ENCODE measurements at places on chromosomes 16 and 17.
A peak's percentile ranks its signal among the peaks of the same experiment; 100 is the strongest.

DNA sequence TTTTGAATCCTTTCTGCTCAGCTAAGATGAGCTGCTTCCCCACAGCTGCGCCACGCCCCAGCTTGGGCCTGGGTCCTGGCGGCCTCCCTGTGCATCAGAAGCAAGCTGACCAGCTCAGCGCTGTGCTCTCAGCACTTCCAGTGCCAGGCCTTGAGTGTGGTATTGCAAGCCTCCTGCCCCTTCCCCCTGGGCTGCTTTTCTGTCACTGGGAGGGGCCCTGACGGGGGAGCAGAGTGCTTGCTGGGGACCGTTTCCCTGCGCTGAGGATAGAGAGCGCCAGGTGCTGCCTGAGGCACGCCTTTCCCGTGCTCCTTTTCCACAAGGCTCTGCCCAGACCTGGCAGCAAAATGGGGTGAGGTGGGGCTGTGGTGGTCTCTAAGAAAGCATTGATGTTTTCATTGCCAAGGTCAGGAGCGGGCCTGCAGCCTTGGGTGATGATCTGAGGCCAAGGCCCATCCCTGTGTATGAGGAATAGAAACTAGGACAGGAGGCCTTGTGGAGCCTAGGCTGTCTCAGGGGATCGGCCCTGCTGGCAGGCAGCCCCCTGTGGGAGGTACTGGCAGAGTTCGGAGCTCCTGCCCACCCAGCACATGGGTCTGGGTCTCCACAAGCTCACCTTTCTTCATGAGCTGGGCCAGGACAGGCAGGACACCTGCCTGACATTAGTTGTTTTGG is 29.7 kb downstream of the POLR3E start:
- DNase-seq, result no peak

- DNase-seq, result no peak
Observed at GRCh38 chr16:52436339-52437276, 110.3 kb downstream of the TOX3 start.

DNA sequence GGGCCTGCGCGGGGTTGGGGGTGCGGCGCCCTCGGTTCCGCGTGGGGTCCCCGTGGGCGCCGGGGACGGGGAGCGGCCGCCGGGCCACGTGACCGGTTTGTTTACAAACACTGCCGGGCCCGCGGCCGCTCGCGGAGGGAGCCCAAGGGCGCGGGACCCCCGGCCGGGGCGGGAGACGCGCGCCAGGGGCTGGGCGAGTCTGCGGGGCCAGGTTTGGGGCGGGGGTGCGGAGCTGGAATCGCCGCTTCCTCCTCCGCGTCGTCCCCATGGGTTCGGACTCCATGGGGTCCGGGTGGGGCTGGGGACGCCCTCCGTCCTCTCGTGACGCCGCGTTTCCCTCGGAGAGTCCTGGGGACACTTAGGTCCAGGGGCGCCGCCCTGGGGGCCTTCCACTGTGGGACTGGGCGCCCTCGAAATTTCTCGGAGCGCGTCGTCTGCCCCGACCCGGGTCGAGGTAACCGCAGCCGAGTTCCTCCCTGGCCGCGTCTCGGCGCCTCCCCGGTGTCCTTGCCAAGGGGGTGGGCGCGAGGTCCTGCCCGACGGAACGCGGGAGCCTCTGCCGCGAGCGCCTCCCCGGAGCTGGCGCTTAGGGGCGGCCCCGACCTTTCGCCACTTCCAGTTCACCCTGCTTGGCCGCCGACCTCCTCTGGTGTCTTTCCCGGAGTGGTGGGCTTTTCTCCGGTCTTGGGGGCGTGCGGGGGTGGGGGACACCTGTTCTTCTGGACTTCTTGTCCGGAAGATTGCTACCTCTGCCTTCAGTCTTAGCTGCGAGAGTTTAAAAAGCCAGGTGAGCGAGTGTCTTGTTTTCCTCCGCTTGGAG is 684 bp downstream of the YPEL2 start:
- DNase-seq, result no peak

- no peak for DNase-seq
Observed at GRCh38 chr16:17271687-17272086, 199.1 kb downstream of the XYLT1 start.

GRCh38 chr17:57864273-57864672 is 14.4 kb upstream of the MRPS23 start:
- no peak for DNase-seq

GRCh38 chr17:60934723-60935122 is 257.1 kb downstream of the BCAS3 start:
- DNase-seq, result no peak

GRCh38 chr16:12320298-12320706 is 343.8 kb downstream of the SNX29 start:
- no peak for DNase-seq

- DNase-seq, result peak; percentile 30
Observed at GRCh38 chr17:49003557-49004511, 6.6 kb downstream of the IGF2BP1 start.

DNA sequence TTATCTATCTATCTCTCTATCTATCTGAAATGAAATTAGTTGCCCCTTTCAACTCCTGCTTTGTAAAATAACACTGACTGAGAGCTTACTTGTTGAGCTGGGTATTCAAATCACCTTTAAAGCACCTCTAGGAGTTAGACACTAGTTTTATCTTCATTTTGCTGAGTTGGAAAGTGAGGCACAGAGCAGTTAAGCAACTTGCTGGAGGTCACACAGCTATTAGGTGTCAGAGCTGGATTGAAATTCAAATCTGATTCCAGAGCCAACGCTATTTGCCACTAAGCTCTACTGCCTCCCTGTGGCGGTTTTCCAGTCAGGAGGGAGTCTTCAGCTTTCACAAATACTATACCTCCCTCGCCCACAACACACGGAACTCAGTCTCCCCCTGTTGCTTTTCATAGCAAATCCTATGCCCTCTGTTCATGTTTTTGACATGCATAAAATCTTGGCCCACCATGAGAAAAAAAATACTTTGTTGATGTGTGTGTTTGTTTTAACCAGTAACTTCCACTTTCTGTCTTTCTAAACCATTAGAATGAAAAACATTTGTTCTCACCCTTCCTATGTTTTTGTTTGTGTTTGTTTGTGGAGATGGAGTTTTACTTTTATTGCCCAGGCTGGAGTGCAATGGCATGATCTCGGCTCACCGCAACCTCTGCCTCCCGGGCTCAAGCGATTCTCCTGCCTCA is 74.8 kb upstream of the SMURF2 start:
- DNase-seq, result no peak

GRCh38 chr16:87819282-87819681 is 50.0 kb downstream of the SLC7A5 start:
- no peak for DNase-seq

GRCh38 chr17:50954641-50955121 is 88.5 kb upstream of the TOB1 start:
- no peak for DNase-seq

GRCh38 chr17:28705074-28705659 is 6.5 kb downstream of the PROCA1 start:
- DNase-seq, result no peak

DNA sequence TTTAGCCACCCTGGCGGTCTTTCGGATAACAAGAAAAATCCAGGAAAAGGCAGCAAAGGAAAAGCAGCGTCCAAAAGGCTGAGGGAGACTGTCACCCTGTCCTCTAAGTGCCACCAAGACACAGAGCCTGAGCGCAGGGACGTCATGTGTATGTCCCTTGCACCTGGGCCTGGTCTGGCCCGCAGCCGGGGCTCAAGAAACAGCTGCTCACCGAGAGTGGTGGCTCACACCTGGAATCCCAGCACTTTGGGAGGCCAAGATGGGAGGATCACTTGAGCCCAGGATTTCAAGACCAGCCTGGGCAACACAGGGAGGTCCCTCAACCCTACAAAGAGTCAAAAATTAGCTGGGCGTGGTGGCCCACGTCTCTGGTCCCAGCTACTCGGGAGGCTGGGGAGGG is 9.2 kb upstream of the MEAK7 start:
- no peak for DNase-seq

GRCh38 chr16:31537362-31538242 is 9.9 kb downstream of the AHSP start:
- no peak for DNase-seq

GRCh38 chr17:27563532-27563931 is 67.5 kb upstream of the LGALS9 start:
- DNase-seq, result no peak

Data from HL-60 (cell line).